Metanephros (tissue), 2 donors: ENCODE measurements at places on chromosomes 6 and 20. TPM values are rescaled to one million over a fixed set of nuclear protein-coding genes. Genes with fewer than 3 reads are reported as not detected.

The AIF1 gene
- total RNA-seq = 18.7 TPM

The SLPI gene
- total RNA-seq = 2.8 TPM

The DOK5 gene
- total RNA-seq = 13.8 TPM

The FKBP5 gene
- total RNA-seq = 11.0 TPM

The C6orf58 gene
- total RNA-seq = not detected
